ENCODE measurements at places on chromosomes 13 and 19.
A peak's percentile ranks its signal among the peaks of the same experiment; 100 is the strongest.

- DNase-seq: no peak
Observed at GRCh38 chr19:23917856-23918255, 3.2 kb downstream of the ZNF726 start.

DNA sequence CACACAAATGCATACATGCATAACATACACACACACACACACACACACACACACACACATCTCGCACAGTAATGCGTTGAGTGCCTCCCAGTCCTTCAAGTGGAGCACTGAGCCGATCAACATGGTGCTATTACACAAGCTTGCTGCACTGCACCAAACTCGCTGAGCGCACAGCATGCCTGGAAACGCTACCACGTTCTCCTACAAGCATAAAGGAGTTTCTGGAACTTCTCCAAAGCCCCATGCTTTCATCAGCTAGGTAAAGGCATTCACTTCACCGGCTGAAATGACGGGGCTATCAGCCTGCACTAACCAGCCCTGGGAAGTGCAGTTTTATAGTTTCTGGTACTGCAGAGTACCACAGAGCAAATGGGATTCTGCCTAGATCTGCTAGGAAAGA lies 92.7 kb downstream of the FGF14 start:
- DNase-seq: no peak

GRCh38 chr19:5036698-5037563 lies 68.0 kb downstream of the KDM4B start:
- DNase-seq: peak; percentile 77

GRCh38 chr19:17933414-17934129 lies 757 bp downstream of the CCDC124 start:
- DNase-seq: peak; percentile 32

- no peak for DNase-seq
Observed at GRCh38 chr13:60944016-60944415, 471.6 kb downstream of the PCDH20 start.

DNA sequence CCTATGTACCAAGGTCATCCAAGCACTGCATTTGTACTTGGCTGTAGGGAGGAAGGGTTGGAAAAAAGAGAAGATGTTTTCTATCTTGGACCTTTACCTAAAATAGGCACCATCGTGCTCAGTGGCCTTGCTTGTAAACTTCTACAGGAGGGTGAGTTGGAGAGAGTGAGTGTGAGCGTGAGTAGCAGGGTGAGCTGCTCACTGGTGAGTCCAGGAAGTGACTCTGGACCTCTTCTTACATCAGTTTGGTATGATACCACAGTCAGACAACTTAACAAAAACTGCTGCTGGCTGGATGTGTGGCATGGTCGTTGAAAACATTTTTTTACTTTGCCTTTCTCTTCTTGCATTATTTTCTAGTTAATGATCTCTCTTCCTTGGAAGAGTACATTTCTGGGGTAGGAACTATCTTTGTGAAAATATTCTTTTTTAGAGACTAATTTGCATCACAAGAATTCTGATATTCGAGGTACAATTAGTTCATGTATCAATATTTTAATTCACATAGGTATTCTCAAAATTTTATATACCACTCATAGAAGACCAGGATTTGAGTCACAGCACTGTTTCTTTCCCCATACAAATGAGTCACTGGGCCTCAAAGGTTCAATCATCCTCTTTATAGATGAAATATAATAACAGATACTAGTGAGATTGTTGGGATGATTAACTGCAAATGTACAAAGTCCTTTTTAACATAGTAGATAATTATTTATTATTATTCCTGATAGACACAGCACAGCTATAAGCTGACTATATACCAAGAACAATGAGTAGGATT lies 651 bp downstream of the SERPINE3 start:
- DNase-seq: no peak

DNA sequence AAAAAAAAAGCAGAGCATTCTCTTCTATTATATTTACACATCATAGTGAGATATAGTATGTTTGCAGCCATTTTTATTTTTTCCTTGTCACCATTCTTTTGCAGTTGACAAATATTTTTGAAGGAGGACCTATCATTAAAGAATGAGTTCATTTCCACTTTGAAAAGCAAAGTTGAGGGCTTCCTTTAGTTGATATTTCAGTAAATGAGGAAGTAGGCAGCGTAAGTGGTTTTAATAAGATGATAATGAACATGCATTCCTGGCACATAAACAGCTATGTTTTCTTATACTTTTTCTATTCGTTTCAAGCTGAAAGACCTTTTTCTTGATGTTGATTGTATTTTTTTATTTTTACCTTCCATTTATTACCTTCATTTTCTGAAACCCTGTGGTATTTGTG lies 66.2 kb downstream of the ZMYM2 start:
- DNase-seq: no peak

DNA sequence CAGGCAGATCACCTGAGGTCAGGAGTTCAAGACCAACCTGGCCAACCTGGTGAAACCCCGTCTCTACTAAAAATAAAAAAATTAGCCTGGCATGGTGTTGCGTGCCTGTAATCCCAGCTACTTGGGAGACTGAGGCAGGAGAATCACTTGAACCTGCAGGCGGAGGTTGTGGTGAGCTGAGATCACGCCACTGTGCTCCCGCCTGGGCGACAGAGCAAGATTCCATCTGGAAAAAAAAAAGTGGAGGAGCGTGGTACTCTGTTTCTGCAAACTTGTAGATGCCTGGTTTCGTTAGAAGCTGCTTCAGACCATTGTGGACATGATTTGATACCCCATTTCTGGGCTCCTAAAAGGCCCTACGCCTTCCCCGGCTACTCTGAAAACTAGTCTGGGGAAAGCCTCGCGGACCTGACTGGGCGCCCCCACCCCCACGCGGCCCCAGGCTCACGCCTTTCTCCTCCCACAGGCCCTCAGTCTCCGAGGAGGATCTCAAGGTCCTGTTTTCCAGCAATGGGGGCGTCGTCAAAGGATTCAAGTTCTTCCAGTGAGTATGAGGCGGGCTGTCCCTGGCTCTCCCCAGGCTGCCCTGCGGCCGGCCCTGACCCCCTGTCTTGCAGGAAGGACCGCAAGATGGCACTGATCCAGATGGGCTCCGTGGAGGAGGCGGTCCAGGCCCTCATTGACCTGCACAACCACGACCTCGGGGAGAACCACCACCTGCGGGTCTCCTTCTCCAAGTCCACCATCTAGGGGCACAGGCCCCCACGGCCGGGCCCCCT lies 11.5 kb downstream of the PLPPR3 start:
- DNase-seq: no peak

GRCh38 chr13:50592412-50593155 lies 250.9 kb downstream of the DLEU7 start:
- DNase-seq: peak; percentile 24

DNA sequence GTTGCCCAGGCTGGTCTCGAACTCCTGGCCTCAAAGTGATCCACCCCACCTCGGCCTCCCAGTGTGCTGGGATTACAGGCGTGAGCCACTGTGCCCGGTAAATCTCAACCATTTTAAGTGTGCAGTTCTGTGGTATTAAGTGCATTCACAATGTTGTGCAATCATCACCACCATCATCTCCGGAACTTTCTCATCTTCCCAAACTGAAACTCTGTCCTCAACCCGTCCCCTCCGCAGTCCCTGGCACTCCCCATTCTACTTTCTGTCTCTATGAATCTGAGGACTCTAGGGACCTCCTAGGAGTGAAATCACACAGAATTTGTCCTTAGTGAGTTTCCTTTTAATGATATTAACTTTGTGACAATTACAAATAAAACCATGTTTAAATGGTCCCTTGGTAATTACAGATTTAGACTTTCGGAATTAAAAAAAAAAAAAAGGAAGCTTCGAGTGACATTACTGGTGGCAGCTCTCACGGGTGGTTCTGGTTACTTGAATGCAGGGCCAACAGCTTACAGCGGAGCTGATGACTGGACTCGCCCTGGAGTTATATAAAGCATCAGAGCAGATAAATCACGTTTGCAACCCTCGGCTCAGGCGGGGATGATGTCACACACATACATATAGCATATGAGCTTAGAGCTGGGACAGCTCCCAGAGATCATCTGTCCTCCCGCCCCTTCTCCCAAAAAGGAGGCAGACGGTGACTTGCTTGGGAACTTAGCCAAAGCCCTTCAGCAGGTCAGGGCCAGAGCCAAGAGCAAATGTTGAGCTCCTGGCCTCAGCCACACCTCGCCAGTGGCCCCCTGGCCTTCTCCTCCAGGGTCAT lies 89.8 kb downstream of the ZNF557 start:
- peak; percentile 98 for DNase-seq

- peak; percentile 77 for DNase-seq
Observed at GRCh38 chr13:44451126-44451525, 77.5 kb downstream of the SERP2 start.

DNA sequence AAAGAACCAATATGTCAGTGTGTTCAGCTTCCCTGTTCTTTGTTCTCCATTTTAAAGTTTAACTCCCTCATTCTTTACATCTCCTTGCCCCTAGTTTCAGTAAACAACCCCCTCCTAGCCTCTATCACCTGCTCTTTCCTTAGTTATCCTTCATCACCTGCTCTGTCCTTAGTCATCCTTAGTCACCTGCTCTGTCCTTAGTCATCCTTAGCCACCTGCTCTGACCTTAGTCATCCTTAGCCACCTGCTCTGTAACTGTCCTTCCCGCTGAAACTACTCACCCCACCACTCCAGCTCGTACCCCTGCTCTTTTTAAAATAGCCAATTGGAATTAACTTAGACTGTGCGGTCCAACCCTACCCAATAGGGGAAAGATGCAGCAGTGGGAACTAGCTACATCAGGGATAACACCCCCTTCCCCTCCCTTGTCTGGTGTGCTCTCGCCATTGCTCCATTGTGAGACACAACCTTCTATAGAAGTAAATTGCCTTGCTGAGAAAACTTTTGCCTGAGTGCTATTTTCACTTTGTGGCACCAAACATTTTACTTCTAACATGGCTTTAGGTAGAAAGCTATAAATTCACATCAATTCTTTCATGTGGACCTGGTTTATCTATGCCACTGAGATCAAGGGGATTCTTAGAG lies 16.2 kb downstream of the EDNRB start:
- no peak for DNase-seq

- peak; percentile 16 for DNase-seq
Observed at GRCh38 chr19:45667620-45668341, at the start of gene GIPR. TSS of gene GIPR (plus strand) at chr19:45668221. CDS start at chr19:45669521, 1,300 bp downstream.

GRCh38 chr19:42350417-42350816 lies 25.0 kb downstream of the MEGF8 start:
- no peak for DNase-seq

DNA sequence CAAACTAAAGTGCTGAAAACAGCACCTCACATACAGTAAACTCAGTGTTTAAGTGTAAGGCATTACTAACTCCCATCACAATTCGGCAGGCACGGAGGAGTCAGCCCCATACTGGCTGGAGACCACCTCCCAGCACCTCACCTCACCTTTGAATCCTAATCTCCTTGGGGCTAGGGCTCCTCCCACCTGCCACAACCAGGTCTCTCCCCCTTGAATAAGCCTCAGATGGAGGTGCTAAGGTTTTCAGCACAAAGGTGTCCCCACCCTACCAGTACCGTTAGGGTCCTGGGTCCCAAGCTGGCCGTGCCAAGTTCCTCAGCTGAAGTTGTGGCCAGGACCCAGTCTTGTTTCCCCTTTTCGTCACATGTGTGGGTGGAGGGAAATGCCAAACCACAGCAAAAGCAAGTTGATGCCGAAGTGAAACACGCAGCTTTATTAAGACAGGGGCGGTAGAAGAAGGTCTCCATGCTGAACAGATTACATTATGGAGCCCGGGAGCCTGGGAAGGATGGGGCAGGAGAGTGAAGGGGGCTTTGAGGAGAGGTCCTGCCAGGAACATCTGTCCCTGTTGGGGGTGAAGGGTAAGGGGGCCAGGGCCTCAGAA lies at the start of gene IGFLR1:
TSS of gene IGFLR1 (minus strand) at position 332 of the 604 bp plus-strand sequence. CDS start 1,272 bp downstream, outside the sequence.
- no peak for DNase-seq

- DNase-seq: no peak
Observed at GRCh38 chr19:28943651-28944050, 269.3 kb downstream of the UQCRFS1 start.
